ENCODE measurements at places on chromosomes 3 and 15.

DNA sequence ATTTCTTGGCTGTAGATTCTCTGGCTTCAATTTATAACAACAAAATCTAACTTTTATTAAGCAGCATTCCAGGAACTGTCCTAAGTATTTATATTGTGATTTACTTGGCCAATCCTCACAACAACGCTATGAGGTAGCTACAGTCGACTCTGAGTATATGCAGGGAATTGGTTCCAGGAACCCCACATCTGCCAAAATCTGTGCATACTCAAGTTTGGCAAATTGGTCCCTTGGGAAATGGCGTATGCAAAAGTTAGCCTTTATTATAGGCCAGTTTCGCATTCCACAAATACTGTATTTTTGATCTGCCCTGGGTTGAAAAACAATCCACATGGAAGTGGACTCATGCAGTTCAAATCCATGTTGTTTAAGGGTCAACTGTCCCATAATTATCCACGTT is 53.9 kb downstream of the RAP2B start:
- no peak for DNase-seq

GRCh38 chr3:73572368-73572767 is 52.4 kb downstream of the PDZRN3 start:
- no peak for DNase-seq

DNA sequence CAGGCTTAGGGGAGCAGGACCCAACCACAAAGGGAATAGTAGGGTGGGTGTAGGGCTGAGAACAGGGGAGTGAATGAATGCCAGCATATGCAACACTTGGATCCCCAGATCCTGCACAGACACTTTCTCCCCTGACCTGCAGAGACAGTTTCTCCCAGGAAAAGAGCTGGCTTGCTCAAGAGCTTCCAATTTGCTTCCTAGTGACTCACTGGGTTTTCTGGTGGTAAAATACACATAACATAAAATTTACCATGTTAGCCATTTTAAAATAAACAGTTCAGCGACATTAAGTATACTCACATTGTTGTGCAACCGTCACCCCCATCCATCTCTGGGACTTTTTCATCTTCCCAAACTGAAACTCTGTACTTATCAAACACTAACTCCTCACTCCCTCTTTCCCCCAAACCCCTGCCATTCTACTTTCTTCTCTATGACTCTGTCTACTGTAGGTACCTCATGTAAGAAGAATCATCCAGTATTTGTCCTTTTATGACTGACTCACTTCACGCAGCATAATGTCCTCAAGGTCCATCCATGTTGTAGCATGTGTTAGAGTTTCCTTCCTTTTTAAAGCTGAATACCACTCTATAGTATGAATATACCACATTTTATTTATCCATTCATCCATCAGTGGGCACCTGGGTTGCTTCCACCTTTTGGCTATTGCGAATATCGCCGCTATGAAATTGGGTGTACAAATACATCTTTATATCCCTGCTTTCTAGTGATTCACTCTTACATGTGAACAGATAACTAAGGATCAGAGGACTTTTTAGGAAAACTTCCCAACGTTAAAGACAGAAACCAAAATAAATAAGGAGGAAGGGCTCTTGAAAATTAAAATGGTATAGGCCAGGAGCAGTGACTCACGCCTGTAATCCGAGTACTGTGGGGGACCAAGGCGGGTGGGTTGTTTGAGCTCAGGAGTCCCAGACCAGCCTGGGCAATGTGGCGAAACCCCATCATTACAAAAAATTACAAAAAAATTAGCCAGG is 95.6 kb upstream of the TJP1 start:
- DNase-seq: no peak

DNA sequence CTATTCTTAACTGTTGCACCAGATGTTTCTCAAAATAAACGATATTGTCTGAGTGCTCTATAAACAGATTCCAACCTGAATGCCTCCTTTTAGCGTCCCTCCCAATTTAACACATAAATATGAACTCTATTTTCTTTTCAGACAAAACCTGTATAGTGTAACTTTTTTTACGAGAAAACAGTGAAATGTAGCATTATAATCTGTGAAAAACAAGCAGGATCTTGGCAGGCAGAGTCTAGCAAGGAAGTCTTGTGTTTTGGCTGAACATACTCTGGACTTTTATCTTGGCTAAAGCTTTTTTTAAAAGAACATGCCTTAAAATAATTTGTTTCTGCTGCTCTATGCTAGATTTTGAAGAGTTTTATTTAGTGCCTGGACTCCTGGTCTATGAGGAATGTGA is 150.5 kb downstream of the ROBO2 start:
- DNase-seq: no peak

DNA sequence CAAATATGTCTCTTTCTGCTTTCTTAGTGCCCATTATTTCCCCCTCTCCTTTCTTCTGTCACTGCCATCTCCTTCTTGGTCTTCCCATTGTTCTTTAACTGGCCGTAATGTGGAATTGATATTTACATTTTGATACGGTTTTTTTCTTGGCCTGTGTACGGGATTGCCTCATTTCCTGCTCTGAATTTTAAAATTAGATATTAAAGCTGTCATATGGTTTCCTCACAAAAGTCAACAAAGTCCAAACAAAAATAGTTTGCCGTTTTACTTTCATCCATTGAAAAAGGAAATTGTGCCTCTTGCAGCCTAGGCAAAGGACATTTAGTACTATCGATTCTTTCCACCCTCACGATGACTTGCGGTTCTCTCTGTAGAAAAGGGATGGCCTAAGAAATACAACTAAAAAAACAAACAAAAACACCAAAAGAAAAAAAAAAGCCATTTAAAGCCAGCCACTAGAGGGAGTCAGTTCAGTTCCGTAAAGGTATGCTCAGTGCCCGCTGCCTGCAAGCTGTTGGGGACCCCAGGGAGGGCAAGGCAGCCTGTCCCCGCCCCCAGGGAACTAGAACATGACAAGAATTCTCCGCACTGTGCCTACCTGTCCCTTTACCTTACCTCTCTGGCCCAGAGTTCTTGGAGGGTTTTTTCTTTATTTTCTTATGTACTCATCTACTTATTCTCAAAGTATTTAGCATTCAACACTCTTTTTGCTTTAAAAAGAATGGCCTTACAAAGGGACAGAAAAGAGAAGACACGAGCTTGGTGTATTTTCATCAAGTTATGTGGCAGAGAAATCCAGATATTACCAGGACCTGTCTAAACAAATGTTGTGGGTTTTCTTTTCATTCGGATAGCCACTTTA is 30.0 kb upstream of the NR2E3 start:
- no peak for DNase-seq

DNA sequence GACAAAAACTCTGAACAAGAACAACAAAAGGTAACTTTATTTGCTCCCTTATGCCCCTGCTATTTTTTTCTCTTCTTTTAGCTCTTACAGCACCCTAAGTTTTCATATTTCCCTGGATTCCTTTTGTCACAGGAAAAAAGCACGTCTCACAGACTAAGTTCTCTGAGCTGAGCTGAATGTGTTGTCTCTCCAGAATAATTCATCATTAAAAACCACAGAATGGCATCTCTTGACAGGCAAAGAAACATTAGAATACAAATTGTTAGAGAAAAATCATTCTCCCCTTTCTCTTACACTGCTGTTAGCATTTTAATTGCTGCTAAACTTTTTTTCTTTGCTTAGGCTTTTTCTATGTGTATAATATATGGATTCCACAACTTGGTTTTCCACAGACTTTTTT is 48.7 kb upstream of the SECISBP2L start:
- DNase-seq: no peak

DNA sequence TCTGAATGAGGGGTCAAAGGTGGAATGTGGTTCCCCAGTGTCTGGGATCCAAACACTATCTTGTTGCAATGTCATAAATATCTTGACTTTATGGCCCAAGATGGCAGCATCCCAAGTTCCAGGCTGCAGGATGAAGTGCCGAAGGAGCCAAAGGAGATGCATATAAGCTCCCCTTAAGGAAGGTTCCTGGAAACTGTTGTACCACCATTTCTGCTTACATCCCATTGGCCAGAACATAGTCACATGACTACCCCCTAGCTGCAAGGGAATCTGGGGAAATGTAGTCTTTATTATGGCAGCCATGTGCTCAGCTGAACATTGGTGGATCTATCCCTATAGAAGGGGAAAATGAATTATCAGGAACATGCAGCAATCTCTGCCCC is 54.3 kb downstream of the BDH1 start:
- DNase-seq: no peak

- DNase-seq: no peak
Observed at GRCh38 chr3:128874481-128875180, 4.8 kb upstream of the ACAD9 start.

GRCh38 chr3:142648950-142649349 is 52.8 kb downstream of the PLS1 start:
- DNase-seq: no peak

DNA sequence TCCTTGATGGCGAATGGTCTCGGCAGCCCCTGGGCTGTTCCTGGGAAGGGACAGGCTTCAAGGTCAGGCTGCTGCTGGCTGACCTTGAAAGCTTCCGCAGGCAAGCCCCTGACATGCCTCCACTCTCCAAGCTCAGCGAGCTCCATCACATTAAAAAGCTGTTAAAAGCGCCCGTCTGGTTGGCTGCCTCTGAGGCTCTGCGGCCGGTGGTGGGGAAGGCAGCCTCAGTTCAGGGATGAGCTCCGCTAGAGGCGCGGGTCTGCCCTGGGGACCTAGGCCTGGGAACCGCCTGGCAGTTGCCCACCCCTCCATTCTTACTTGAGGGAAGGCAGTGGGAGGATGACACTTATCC is 103.8 kb downstream of the LINGO1 start:
- no peak for DNase-seq

- DNase-seq: no peak
Observed at GRCh38 chr3:110767838-110768237, 303.8 kb upstream of the NECTIN3 start.

- DNase-seq: no peak
Observed at GRCh38 chr3:177437513-177438337, 240.4 kb upstream of the TBL1XR1 start.

GRCh38 chr3:20787005-20787404 is 601.0 kb upstream of the SGO1 start:
- DNase-seq: no peak

- DNase-seq: no peak
Observed at GRCh38 chr3:178672275-178672674, 136.0 kb downstream of the KCNMB2 start.

DNA sequence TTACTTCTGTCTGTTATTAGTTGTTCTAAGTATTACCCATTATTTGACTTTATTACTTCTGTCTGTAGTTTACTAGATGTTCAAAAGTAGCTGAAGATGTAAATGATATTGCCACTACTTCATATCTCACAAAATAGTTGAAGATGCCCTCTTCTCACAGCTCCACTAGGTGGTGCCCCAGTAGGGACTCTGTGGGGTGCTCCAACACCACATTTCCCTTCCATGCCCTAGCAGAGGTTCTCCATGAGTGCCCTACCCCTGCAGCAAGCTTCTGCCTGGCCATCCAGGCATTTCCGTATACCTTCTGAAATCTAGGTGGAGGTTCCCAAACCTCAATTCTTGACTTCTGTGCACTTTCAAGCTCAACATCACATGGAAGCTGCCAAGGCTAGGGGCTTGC is 80.8 kb downstream of the KCNH8 start:
- no peak for DNase-seq

DNA sequence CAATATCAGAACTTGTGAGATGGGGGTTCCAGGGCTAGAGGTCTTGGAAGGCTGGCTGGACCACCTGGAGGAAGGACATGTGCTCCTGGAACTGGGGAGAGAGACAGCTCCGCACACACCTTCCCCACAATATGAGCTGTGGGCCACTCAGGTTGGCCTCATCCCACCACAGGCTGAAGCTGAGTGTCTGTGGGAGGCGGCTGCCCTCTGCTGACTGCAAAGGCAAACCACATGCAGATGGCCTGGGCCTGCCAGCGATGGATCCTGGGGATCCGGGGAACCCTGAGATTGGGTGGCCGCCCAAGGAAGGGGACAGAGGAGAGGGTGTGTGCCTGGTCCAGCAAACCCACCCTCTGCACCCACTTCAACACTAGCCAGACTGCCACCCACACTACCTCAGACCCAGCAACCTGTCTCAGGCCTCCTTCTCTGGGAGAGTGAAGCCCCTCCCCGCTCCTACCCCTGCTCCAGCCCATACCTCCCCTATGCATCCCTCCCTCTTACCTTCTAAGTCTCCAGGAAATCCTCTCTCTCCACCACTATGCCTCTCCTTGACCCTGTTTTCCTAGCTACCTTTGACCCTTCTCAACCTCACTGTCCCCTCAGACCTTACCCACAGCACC is 44.8 kb downstream of the CYP11A1 start:
- DNase-seq: peak; percentile 28

- DNase-seq: peak; percentile 14
Observed at GRCh38 chr3:134486577-134487041, 752 bp downstream of the CEP63 start.

GRCh38 chr3:107251819-107252218 is 125.4 kb upstream of the CCDC54 start:
- no peak for DNase-seq

- no peak for DNase-seq
Observed at GRCh38 chr3:114639171-114639570, 345.3 kb downstream of the TIGIT start.

- no peak for DNase-seq
Observed at GRCh38 chr3:49805897-49806701, 3.0 kb downstream of the INKA1 start.

DNA sequence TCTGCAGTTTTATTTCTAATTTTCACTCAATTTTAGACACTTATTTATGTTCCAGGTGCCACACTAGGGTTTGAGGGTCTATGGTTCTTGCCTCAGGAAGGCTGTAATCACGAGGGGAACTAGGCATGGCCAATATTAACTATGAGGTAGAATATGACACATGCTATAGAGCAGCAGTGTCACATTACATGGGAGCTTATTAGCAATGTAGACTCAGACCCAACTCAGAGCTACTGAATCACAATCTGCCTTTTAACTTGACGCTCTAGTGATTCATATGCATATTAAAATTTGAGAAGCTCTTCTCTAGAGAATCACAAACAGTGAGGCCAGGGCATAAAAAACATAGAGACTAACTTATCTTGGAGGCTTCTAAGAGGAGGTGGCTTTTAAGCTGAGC is 32.8 kb upstream of the MRPL3 start:
- DNase-seq: no peak

- DNase-seq: no peak
Observed at GRCh38 chr3:178494386-178494785, 41.9 kb upstream of the KCNMB2 start.

GRCh38 chr3:41477399-41478014 is 278.2 kb downstream of the CTNNB1 start:
- DNase-seq: no peak

DNA sequence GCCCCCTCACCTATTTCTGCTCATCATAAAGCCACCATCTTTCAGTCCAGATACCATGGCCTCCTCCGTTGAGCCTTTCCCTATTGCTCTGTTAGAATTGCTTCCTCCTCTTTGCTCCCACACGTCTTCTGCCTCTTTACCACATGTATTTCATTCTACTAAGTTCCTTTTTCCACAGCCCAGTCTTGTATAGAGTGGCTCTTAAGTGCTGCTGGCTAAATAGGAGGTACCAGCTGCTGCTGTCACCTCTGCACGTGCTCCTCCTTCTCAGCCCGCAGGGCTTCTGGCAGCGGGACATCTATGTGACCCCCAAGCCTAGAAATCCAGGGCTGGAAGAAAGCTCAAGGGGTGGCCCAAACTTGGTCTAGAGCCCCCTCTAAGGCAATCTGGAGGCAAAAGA is 38.8 kb upstream of the PLXND1 start:
- no peak for DNase-seq

- DNase-seq: no peak
Observed at GRCh38 chr15:25501828-25502446, 63.1 kb upstream of the UBE3A start.

- no peak for DNase-seq
Observed at GRCh38 chr15:91535856-91536500, 317.5 kb upstream of the SLCO3A1 start.

All from stimulated activated CD8-positive, alpha-beta memory T cell treated with anti-CD3 and anti-CD28 coated beads, Interleukin-7, amount 100 ng/mL, for 24 hours (primary cell).